Activated T-cell treated with anti-CD3 and anti-CD28 coated beads, Interleukin-2, amount 50 U/mL, for 24 hours (primary cell): ENCODE measurements at places on chromosomes 7 and 10.
A peak's percentile ranks its signal among the peaks of the same experiment; 100 is the strongest.

- H3K4me3 ChIP-seq, result no peak overlapping the region
- no peaks in the 10 kb centered on the region for H3K4me1 ChIP-seq
- no peak overlapping the region for H3K27ac ChIP-seq
These were observed 88.0 kb downstream of the CFTR start for GRCh38 chr7:117567781-117568180.

GRCh38 chr7:114051871-114052331 lies 133.1 kb upstream of the PPP1R3A start:
- DNase-seq, result no peak
- H3K4me1 ChIP-seq, result peaks cover 22% of the 10 kb centered on the region
- peaks cover 7% of the 10 kb centered on the region for H3K27me3 ChIP-seq
- no peak overlapping the region for H3K4me3 ChIP-seq

GRCh38 chr10:85961479-85962067 lies 405.0 kb downstream of the GRID1 start:
- no peak overlapping the region for H3K4me3 ChIP-seq
- no peak for DNase-seq
- H3K27ac ChIP-seq, result no peak overlapping the region

- H3K27ac ChIP-seq, result no peak overlapping the region
- no peaks in the 10 kb centered on the region for H3K4me1 ChIP-seq
- no peak overlapping the region for H3K4me3 ChIP-seq
- DNase-seq, result peak; percentile 60
These were observed 45.0 kb downstream of the ZCCHC24 start for GRCh38 chr10:79400146-79401004.

DNA sequence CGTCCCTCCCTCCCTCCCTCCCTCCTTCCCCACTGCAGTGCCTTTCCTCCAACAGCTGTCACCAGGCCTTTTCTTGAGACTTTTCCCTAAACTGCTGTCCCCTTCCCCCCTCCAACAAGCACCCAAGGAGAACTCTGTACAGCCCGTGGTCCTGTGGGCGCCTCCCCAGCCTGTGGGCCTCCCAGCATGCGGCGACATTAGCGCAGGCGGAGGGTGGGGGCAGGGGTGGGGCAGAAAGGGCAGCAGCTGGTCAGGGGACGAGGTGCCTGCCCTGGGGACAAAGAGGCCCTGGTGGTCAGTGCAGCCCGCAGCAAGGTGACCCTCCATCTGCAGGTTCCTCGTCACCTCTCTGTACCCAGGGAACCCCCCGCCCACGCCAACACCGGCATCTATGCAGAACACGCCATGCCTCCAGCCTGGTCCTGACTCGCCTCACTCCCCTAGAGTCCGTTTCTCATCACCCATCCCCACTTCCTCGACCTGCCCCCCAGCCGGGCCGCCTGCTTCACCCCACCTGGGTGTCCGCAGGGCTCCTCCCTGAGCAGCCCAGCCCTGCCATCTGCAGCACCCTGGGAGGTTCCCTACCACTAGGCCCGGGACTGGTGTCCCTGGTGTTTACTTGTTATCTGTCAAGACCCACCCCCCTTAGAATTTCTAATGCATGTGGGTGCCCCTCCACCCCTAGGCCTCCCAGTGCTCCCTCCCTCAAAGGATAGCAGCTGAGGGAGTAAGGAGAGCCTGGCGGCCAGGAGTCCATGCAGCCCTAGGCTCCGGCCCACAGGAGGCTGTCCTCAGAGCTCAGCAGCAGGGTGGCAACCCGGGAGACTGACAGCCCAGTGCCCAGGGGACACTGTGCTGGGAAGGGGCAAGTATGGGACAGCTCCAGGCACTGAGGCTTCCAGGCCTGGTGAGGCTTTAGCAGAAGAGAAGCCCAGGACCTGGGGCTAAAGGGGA lies 147.8 kb downstream of the ARHGAP22 start:
- no peak overlapping the region for H3K27ac ChIP-seq
- H3K4me1 ChIP-seq, result no peaks in the 10 kb centered on the region
- no peaks in the 10 kb centered on the region for H3K36me3 ChIP-seq
- peaks cover 5% of the 10 kb centered on the region for H3K27me3 ChIP-seq
- no peak overlapping the region for H3K4me3 ChIP-seq
- DNase-seq, result peak; percentile 22

- peaks cover 3% of the 10 kb centered on the region for H3K4me1 ChIP-seq
- no peaks in the 10 kb centered on the region for H3K27me3 ChIP-seq
- no peak overlapping the region for H3K27ac ChIP-seq
- no peak overlapping the region for H3K4me3 ChIP-seq
- no peak for DNase-seq
- no peaks in the 10 kb centered on the region for H3K36me3 ChIP-seq
These were observed 54.1 kb downstream of the FAM171A1 start for GRCh38 chr10:15316871-15317464.

- H3K27ac ChIP-seq, result peak overlapping the region; percentile 93
- no peak for DNase-seq
- H3K36me3 ChIP-seq, result peaks cover 15% of the 10 kb centered on the region
- H3K4me1 ChIP-seq, result peaks cover 43% of the 10 kb centered on the region
- peak overlapping the region; percentile 94 for H3K4me3 ChIP-seq
- no peaks in the 10 kb centered on the region for H3K27me3 ChIP-seq
These were observed 491 bp upstream of the SLC37A3 start for GRCh38 chr7:140398821-140399220.

GRCh38 chr10:119131512-119132240 lies 27.8 kb downstream of the DENND10 start:
- peaks cover 76% of the 10 kb centered on the region for H3K36me3 ChIP-seq
- peak overlapping the region; percentile 74 for H3K4me3 ChIP-seq
- no peaks in the 10 kb centered on the region for H3K27me3 ChIP-seq
- DNase-seq, result peak; percentile 50

DNA sequence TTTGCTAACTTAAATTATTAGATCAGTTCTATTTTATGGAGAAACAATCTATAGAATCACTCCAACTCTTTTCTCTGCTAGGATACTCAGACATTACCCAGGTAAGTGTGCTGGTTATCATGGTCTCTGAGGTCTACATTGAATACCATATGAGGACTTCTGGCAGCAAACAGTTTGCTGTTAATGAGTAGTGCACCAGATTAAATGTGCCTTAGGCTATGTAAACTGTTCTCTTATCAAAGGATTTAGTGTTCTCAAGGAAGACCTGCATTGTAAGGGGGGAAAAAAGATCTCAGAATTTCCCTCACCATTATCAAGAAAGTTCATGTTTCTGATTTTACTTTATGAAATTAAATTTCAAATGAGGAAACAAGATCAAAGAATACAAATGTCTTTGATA lies 107.5 kb downstream of the ITGB8 start:
- H3K27ac ChIP-seq, result no peak overlapping the region
- H3K4me3 ChIP-seq, result no peak overlapping the region
- no peaks in the 10 kb centered on the region for H3K36me3 ChIP-seq
- H3K4me1 ChIP-seq, result no peaks in the 10 kb centered on the region
- no peak for DNase-seq

- no peak for DNase-seq
- H3K27ac ChIP-seq, result peak overlapping the region; percentile 85
- H3K4me3 ChIP-seq, result no peak overlapping the region
- H3K27me3 ChIP-seq, result no peaks in the 10 kb centered on the region
- peaks cover 97% of the 10 kb centered on the region for H3K36me3 ChIP-seq
These were observed 10.1 kb downstream of the CALHM2 start for GRCh38 chr10:103442031-103442461.

DNA sequence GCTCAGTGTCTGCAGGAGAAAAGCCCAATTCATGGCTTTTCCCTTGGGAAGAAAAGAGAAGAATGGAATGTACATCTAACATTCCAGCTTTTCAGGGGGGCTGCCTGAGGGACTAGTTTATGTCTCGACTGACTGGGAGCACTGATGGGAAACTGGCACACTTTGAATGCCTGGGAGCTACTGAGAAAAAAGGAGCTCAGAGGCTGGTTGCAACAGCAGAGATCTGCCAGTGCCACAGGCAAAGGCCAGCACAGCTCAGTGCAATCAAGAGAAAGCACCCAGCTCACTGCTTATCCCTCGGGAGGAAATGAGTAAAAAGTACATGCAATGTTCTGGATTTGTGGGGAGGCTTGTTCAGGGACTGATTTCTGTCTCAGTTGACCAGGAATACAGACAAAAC lies 226.2 kb downstream of the COBL start:
- DNase-seq, result no peak
- H3K4me3 ChIP-seq, result no peak overlapping the region
- H3K4me1 ChIP-seq, result no peaks in the 10 kb centered on the region
- H3K27ac ChIP-seq, result no peak overlapping the region
- peaks cover 1% of the 10 kb centered on the region for H3K36me3 ChIP-seq

DNA sequence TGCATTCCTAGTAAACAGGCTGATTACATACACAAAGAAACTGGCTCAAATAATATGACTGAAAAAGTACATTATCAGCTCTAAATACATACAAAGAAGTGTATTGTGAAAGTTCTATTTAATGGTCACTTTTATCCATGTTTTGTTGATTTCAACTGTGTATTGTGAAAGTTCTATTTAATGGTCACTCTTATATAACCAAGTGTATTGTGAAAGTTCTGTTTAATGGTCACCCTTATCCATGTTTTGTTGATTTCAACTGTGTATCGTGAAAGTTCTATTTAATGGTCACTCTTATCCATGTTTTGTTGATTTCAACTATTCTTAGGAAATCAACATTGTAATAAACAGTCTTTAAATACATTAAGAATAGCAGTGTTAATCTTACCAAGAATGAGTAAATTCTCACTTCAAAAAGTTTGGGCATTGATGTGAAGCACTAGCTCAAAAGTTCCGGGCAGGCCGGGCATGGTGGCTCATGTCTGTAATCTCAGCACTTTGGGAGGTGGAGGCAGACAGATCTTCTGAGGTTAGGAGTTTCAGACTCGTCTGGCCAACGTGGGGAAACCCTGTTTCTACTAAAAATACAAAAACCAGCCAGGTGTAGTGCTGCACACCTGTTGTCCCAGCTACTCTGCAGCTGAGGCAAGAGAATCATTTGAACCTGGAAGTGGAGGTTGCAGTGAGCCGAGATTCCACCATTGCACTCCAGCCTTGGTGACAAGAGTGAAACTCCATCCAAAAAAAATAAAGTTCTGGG lies 34.8 kb upstream of the FEZF1 start:
- H3K27ac ChIP-seq, result no peak overlapping the region
- DNase-seq, result no peak
- no peaks in the 10 kb centered on the region for H3K27me3 ChIP-seq
- no peak overlapping the region for H3K4me3 ChIP-seq
- no peaks in the 10 kb centered on the region for H3K4me1 ChIP-seq
- H3K36me3 ChIP-seq, result no peaks in the 10 kb centered on the region

- H3K36me3 ChIP-seq, result peaks cover 68% of the 10 kb centered on the region
- H3K27me3 ChIP-seq, result no peaks in the 10 kb centered on the region
- no peak for DNase-seq
- H3K27ac ChIP-seq, result no peak overlapping the region
These were observed 214.2 kb downstream of the ANK3 start for GRCh38 chr10:60175441-60175971.

- no peaks in the 10 kb centered on the region for H3K4me1 ChIP-seq
- no peak overlapping the region for H3K4me3 ChIP-seq
- H3K36me3 ChIP-seq, result no peaks in the 10 kb centered on the region
- no peaks in the 10 kb centered on the region for H3K27me3 ChIP-seq
- DNase-seq, result no peak
- H3K27ac ChIP-seq, result no peak overlapping the region
These were observed 10.9 kb downstream of the UCMA start for GRCh38 chr10:13223241-13223640.

GRCh38 chr10:117139581-117140524 lies 1.8 kb upstream of the VAX1 start:
- H3K4me3 ChIP-seq, result no peak overlapping the region
- H3K27me3 ChIP-seq, result peaks cover 83% of the 10 kb centered on the region
- no peak overlapping the region for H3K27ac ChIP-seq
- no peak for DNase-seq
- H3K36me3 ChIP-seq, result no peaks in the 10 kb centered on the region
- H3K4me1 ChIP-seq, result peaks cover 17% of the 10 kb centered on the region

GRCh38 chr7:130345725-130346124 lies 1.1 kb downstream of the CPA5 start:
- H3K27ac ChIP-seq, result no peak overlapping the region
- H3K36me3 ChIP-seq, result no peaks in the 10 kb centered on the region
- H3K4me1 ChIP-seq, result peaks cover 7% of the 10 kb centered on the region
- no peak for DNase-seq
- H3K27me3 ChIP-seq, result no peaks in the 10 kb centered on the region

DNA sequence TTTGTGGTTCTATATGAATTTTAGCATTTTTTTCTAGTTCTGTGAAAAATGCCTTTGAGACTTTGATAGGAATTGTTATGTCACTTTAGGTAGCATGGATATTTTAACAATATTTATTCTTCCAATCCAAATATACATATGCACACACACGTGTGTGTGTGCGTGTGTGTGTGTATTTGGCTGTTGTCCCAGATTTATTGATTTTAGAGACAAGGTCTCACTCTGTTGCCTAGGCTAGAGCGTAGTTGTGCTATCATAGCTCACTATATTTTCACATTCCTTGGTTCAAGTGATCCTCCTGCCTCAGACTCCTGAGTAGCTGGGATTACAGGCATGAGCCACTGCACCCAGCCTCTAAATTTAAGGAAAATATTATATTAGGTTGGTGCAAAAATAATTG lies 162.5 kb upstream of the TRIM24 start:
- no peak overlapping the region for H3K4me3 ChIP-seq
- H3K4me1 ChIP-seq, result no peaks in the 10 kb centered on the region
- no peaks in the 10 kb centered on the region for H3K27me3 ChIP-seq
- no peak for DNase-seq
- H3K36me3 ChIP-seq, result no peaks in the 10 kb centered on the region

- no peaks in the 10 kb centered on the region for H3K4me1 ChIP-seq
- H3K27ac ChIP-seq, result no peak overlapping the region
- DNase-seq, result no peak
- no peak overlapping the region for H3K4me3 ChIP-seq
- H3K36me3 ChIP-seq, result no peaks in the 10 kb centered on the region
These were observed 1.8 kb upstream of the LDB3 start for GRCh38 chr10:86666538-86666937.

DNA sequence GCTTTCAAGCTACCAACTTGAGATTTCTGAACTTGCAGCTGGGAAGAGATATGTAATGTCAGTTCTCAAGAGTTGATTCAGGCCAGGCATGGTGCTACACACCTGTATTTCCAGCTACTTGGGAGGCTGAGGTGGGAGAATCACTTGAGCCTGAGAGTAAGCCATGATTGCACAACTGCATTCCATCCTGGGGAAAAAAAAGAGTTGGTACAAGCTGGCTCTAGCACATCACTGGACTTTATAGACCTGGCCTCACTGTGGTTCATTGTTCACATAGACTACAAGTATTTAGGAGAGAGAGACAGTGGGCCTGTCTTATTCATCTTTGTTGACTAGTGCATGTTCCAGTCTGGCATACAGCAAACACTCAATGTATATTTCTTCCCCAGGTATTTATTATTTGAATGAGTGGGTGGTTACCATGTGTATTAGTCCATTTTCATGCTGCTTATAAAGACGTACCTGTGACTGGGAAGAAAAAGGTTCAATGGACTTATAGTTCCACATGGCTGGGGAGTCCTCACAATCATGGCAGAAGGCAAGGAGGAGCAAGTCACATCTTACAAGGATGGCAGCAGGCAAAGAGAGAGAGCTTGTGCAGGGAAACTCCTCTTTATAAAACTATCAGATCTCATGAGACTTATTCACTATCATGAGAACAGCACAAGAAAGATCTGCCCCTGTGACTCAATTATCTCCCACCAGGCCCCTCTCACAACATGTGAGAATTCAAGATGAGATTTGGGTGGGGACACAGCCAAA lies 176.5 kb downstream of the PFKFB3 start:
- H3K36me3 ChIP-seq, result peaks cover 33% of the 10 kb centered on the region
- DNase-seq, result no peak
- H3K27ac ChIP-seq, result no peak overlapping the region

- no peak overlapping the region for H3K4me3 ChIP-seq
- no peak overlapping the region for H3K27ac ChIP-seq
- peaks cover 17% of the 10 kb centered on the region for H3K4me1 ChIP-seq
These were observed 38.7 kb downstream of the GLI3 start for GRCh38 chr7:42198296-42198695.
